HCT116 (cell line): ENCODE measurements at places on chromosomes 7 and 10. TPM values are rescaled to one million over a fixed set of nuclear protein-coding genes. Genes with fewer than 3 reads are reported as not detected.

The HOXA3 gene
- total RNA-seq = 9.2 TPM

GRCh38 chr10:23258516-23258915, 66.4 kb downstream of the PTF1A start:
- no peak for DNase-seq

GRCh38 chr7:45703911-45704682, 129.9 kb downstream of the ADCY1 start:
- DNase-seq = no peak

- DNase-seq = no peak
Observed at GRCh38 chr7:94222516-94222915, 172.2 kb upstream of the COL1A2 start.

DNA sequence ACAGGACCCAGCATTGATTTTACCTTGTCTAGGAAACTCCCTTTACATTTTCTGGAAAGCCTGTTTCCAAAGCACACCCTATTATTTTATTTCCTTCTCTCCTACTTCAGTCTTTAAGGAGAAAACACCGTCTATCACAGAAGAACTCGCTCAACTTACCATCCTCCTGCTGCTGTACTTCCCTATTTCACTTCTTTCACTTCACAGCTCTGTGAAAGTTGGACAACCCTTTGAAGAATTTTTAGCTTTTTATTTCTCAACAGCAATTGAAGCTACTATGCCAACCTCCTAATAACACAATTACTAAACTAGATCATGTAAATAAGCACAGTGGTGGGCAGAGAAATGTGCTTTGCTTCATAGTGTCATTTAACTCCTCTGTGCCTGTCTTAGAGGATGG, 166.5 kb downstream of the TFEC start:
- no peak for DNase-seq
